Suprapubic skin (tissue), 4 donors: ENCODE measurements at places on chromosomes 5 and 9.
A peak's percentile ranks its signal among the peaks of the same experiment; 100 is the strongest.

DNA sequence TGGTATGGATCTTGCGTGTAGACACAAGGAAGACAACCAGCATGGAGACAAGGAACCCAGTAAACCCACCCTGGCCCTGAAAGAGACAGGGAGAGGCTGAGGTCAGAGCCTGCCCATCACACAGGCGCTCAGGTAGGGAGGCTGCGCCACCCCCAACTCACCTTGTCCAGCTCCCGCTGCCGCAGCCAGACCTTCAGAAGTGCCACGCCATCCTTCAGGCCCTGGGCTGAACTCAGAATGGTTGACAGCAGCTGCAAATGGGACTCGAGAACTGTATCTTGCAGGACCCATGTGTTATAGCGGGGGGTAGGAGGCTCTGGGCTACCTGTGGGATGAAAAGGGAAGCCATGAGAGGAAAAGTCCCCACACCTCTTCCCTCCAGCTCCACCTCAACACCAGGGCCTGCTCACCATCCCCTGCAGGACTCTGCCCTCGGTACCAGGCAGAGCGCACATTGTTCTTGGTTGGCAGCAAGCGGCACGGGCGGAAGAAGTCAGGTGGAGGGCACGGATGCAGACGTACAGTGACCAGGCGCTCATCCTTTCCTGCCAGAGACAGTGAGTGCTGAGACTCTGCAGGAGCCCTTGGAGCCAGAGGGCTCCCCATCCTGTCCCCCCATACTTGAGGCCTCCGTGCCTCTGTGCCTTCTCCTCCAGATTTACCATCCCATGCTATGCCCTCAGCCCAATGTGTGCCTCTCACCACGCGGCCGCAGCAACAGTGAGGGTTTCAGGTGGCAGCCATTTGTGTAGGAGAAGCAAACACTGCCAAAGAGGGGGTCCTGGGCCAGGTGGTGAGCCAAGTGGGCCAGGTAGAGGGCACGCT lies 4.7 kb downstream of the NOL6 start:
- peak; percentile 40 for DNase-seq

DNA sequence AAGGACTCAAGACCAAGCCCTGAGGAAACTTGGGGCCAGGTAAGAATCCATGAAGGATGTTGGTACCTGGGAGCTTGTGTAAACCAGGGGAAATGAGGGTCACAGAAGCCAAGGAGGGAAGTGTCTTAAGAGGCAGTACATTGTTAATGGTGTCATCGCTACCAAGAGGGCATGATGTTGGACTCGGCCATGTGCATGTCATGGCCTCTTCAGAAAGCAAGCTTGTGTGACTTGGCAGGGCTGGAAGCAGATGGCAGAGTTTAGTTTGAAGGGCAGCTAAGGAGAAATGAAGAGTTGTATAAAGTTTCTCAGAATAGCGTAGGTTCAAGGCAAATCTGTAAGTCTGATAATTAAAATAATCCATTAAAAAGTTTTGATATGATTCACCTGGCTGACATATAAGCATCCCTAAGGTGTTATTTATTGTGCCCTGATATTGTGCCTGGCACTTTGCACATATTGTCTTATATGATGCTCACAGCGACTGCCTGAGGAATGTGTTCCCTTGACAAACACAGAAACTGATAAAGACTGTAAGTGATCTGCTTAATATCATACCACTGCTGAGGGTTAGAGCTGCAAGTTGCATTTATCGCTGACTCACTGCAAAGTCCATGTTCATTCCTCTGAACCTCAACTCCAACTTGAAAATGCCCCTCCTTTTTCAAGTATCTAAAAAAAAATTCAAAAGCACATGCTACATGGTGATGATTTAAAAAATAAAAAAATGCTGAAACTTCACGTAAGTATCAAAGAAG lies 81.3 kb upstream of the PTPN3 start:
- DNase-seq, result no peak

DNA sequence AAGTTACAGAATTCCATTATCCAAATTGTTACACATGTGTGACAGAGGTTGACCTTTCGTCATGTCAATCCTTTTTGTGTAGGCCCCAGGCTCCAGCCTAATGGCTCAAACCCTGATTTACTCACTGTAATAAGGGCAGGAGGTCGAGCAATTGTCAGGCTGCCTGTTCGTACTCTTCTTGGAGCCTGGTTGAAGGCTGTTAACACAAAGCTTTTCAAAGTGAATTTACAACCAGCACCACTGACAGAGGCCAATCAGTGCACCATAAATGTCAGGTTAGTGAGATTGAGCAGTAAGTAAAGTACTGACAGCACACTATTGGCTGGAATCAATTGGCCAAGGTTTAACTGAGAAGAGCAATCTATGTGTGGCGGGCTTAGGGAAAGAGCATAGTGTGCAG lies 16.8 kb downstream of the PRDM6 start:
- no peak for DNase-seq

DNA sequence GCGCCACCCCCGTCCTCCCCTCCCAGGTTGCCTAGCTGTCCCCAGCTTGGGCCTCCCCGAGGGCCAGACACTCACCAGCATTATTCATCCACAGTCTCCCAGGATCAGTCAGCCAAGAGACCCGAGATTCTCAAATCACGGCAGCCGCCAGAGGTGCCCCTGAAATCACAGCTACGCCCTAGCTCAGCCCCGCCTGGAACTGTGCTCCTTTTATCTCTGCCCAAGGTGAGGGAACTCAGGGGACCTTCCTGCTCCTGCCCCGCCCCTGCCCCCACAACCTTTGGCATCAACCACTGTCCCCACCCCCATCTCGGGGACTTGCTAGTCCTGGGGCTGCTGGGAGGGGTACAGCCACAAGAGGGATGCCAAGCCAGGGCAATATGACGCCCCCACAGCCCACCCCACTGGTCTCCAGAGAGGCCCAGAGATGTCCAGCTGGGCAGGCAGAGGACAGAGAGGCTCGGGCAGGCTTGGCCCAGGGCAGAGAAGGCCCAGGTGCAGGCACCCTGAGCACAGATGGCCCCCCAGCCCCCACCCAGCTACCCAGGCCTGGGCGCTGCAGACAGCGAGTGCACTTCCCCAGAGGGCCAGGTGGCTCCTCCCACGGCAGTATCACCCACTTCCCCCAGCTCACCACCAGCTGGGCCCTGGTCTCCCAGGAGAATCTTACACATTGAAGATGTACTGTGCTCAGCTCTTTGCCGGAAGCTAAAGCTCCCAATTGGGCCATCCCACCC lies at the start of gene FUT7:
FUT7 (minus strand) TSS at position 185 of the 737 bp plus-strand sequence; CDS start at position 88, 97 bp downstream.
- DNase-seq, result no peak

- DNase-seq, result no peak
Observed at GRCh38 chr5:156405988-156406387, 79.0 kb downstream of the SGCD start.

DNA sequence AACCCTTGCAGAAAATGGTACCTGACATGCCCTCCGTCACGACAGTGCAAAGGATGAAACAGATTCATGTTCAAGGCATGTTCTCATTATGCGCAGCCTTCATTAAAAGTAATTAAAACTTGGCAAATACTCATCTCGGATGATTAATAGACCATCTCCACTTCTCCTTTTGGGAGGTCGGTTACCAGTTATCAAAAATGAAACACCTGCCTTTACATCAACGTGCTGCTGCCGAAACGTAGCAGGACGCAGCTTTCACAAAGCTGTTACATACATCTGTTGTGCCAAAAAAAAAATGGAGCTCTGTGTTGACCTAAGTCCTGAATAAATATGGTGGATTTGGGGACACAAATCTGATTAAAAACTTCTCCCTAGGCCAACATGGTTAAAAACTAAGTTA lies 75.7 kb downstream of the PTCH1 start:
- no peak for DNase-seq

DNA sequence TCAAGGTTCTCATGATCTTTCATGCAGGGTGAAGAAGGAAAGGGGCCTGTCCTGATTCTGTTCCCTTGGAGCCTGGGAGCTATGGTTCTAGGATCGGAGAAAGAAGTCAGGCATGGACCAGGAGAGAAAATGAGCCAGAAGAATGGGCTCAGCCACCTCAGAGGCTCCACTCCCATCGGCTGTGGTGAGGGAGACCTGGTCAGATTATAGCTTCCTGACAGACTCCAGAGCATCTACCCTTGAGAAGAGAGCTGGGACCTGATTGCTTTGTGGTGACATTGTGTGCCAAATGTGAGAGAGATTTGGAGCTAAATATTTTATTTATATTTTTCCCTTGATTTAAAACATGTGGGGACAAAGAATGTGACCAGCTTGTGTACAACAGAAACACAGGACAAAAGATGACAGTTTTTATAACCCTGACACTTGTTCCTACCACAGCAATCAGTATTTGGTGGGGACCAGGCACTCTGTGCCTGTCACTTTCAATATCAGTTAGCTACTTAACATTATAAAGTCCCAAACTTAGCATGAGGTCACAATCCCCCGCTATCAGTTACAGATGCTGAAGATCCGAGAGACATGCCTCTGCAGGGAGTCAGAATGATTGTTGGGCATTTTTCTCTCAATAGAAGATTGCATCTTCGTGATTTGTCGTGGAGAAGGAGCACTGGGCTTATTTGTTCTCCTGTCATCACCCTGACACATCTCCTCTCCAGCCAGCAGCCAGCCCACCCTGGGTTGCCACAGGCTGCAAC lies 228.3 kb upstream of the ADAMTS16 start:
- DNase-seq, result no peak

DNA sequence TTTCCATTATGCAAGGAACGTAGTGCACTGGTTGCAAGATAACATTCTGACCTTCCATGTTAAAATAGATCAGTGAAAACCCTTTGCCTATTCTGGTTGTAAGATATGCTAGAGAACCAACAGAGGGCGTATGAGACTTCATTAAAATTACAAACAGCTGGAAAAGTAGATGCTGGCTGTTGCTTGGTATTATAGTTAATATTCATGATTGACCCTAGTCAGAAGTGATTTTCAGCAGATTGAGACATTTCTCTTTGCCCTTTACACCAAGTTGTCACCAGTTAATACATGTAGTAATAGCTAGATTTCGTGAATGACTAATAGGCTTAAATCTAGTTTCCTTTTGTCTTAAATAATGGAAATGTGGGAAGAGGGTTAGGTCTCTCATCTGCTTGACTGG lies 13.8 kb upstream of the FGF18 start:
- no peak for DNase-seq

DNA sequence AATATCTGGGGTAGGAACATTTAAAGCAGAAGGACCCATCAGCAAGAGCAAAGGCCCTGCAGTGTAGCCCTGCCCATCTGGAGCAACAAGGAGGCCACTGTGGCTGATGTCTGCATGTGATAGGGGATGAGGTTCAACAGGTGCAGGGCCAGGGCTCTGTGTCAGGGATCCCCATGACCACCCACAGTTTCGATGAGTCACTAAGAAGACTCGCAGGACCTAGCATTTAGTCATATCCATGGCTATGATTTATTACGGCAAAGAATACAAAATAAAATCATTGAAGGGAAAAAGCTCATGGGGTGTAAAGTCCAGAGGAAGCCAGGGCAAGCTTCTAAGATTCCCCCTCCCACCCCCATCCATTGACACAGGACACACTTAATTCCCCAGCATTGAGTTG lies 188.6 kb downstream of the ADGRV1 start:
- no peak for DNase-seq

DNA sequence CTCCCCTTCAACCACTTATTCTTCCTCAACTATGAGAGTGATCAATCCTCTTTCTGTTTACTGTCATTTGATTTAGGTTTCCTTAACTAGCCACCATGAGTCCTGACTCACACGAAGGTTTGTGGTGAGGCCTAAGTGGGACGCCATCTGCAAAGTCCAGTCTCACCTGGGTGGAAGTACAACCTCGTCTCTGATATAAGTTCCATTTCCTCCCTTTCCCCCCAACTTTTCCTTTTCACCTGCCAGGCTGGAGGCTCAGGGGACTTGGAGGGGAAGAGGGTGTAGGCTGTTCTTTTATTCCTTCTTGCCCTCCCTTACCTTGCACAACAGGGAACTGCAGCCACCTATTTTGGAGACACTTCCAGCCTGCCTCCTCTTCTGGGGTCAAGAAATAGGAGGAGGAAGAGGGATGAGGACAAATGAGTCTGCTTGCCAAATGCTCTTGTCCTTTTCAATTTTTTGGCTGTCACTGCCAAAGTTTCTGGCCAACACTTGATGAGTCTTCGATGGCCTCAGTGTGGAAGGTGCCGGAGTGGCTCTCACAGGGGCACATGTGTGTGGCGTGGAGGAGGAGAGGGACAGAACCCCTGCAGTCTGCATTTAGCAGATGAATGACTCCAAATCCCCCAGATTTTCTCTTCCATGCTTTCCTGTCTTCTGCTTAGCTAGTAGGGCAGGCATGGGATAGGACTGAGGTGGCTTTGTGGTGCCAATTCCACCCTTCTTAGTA lies 249.6 kb downstream of the NSG2 start:
- no peak for DNase-seq
